ENCODE measurements at places on chromosomes 16 and 17.

- no peak for DNase-seq
Measured at GRCh38 chr17:71580220-71580619, 540.6 kb upstream of the SOX9 start.

GRCh38 chr16:57626420-57627170 lies 1.8 kb upstream of the ADGRG1 start:
- no peak for DNase-seq

DNA sequence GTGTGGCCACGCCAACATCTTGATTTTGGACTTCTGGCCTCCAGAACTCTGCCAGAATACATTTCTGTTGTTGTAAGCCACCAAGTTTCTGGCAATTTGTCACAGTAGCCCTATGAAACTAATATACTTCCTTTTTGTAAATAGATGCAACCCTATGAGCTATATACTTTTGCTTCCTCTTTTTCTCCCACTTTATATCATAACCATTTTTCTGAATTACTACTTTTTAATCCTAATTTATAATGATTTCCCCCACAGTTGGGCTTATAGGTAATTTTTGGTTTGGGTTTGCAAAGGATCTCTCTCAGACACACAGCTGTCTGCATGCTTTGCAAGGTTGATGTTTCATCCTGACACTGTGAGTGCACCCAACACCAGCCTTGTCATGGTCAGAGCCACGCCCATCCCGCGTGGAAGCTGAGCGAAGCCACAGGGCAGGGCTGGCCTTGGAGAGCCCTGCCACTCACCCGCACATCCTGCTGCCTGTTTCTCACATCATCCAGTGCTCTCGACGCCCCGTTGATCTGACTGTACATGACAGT lies 5.8 kb downstream of the TRIM25 start:
- no peak for DNase-seq

- DNase-seq = no peak
Measured at GRCh38 chr17:35171834-35172233, 22.4 kb downstream of the SLC35G3 start.

DNA sequence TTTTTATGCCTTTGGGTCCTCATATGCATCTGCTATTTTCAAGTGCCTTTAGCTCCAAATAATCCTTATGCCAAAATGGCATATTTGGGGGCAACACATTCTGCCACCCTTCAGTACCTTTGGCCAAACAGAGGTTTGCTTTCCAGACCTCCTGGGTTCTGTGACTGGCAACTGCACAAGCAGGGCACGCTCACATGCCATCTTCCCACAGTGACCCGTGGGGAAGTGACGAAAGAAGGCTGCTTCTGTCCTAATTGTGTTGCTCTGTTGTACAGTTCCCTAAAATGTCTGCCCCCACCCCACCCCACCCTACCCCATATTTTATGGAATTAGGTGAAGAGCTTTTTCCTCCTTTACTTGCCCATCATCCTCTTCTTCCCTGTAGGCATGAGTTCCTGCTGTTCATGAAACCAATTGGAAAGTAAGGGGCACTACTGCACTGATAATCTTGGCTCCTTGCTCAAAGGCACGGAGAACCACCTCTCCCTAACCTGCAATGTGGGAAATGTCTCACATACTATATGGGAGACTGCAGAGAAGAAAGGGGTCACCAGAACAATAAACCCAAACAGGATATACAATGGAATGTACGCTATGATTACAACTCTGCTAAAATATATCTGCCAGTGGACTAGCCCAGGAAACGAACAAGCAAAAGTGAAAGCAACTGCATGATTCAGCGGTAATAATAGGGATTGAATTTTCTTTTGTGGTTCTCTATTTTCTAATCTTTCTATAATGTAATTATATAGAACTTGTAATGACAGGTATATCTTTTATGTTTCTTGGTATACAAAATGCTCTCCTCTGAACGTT lies 3.3 kb upstream of the SLFN12L start:
- DNase-seq = no peak

GRCh38 chr17:74840989-74841666 lies 18.6 kb downstream of the GRIN2C start:
- DNase-seq = no peak

DNA sequence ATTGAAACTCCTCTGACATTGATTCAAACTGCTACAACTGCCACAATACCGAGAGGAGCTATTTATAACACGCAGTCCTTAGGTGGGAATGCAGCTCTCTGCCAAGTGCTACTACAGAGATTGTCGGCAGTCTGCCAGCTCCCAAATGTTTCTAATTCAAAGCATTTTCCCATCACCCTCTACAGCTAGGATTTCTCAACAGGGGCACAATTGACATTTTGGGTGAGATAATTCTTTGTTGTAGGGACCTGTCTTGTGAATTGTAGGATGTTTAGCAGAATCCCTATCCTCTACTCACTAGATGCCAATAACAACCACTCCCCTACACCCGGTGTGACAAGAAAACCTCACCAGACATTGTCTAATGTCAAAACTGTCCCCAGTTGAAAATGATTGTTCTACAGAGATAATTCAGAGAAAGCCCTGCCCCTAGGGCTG lies 7.8 kb upstream of the N4BP1 start:
- peak; percentile 25 for DNase-seq

DNA sequence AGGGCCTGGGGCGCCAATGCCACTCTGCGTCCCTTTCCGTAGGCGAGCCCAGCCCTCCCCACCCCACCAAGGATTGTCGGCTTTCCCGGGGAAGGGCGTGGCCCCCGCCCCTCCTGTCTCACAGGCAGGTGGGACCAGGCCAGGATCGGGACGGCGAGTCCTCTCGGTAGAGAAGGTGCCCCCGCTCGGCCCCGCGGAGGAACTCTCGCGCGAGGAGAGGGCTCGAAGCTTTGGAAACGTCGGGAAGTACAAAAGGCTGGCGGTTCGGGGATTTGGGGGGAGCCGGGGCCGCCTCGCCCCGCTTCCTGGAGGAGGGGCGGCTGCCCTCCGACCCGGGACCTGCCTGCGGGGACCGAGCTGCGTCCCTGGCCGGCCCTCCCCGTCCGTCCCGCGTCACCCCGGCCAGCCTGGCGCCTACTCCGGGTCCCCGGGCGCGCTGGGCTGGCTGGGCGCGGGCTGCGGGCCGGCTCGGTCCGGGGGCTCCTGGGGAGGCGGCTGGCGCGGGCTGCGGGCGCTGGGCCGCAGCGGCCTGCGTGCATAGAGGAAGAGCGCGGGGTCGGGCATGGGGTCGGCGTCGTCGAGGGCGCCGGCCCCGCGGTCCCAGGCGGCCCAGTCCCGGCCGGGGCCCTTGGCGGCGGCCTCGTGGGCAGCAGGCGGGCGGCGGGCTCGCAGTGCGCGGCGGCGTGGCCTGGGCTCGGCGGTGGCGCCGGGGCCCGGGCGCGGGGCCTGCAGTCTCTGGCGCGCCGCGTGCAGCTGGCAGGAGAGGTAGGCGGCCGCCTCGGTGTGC lies 12.6 kb upstream of the CLUH start:
- DNase-seq = peak; percentile 88

GRCh38 chr17:16488186-16488967 lies 3.6 kb downstream of the LRRC75A start:
- DNase-seq = peak; percentile 39

- DNase-seq = no peak
Measured at GRCh38 chr16:28208824-28209223, 2.9 kb downstream of the XPO6 start.

- no peak for DNase-seq
Measured at GRCh38 chr17:58047376-58048150, 35.7 kb upstream of the DYNLL2 start.

DNA sequence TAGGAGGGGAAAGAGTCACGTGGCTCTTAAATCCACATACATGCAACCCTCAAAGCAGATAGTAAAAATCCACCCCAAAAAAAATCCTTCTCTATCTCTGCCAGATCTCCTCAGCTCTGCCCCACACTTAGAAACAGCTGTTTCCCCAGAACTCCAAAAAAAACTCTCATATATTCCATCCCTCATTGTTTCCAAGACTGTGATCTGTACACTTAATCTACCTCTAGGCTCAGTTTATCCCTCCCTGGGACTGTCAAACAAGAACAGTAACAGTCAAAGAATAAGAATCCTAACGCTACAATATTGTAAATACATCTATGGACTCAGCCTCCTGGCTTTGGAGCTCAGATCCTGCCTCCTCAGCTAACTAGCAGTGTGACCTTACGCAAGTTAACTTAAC lies 11.6 kb downstream of the CUEDC1 start:
- no peak for DNase-seq

DNA sequence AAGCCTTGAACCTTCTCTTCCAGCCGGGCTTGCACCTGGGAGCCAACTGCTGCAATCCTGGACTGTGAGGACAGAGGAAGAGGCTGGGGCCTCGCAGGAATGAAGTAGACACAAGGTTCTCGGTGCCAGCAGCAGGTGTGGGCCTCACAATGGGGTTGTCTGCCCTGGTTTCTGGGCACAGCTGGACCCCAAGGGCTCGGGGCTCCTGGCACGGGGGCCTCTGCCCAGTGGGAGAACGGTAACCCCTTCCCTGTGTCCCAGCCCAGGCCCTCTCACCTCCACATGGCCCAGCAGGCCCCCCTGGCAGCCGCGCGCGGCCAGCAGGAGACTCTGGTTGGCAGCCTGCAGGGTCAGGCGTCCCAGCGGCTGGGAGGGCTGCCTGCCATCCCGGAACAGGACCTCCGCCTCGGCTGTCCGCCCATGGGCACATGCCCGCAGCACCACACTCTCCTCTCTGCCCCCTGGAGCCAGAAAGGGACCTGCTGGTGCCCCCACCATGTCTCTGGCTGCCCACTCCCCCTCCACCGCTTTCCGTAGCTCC lies 46.9 kb downstream of the RMI2 start:
- DNase-seq = no peak

DNA sequence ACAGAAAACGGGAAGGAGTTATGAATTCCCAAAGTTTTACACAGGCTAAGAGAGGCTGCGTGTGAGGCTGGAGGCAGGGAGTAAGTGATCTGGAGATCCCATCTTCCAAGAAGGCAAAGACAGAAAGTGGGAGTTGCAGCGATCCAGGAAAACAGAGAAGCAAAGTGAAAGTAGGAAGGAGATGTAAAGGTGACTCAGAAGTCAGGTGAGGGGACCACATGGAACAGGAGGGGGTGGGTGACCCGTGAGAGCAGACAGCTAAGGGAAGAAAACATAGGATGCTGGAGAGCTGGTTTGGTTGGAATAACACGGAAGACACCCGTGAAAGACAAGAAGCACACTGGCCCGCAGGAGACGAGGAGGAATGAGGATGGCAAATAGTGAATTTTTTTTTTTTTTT lies 1.3 kb downstream of the ALOX12 start:
- no peak for DNase-seq

DNA sequence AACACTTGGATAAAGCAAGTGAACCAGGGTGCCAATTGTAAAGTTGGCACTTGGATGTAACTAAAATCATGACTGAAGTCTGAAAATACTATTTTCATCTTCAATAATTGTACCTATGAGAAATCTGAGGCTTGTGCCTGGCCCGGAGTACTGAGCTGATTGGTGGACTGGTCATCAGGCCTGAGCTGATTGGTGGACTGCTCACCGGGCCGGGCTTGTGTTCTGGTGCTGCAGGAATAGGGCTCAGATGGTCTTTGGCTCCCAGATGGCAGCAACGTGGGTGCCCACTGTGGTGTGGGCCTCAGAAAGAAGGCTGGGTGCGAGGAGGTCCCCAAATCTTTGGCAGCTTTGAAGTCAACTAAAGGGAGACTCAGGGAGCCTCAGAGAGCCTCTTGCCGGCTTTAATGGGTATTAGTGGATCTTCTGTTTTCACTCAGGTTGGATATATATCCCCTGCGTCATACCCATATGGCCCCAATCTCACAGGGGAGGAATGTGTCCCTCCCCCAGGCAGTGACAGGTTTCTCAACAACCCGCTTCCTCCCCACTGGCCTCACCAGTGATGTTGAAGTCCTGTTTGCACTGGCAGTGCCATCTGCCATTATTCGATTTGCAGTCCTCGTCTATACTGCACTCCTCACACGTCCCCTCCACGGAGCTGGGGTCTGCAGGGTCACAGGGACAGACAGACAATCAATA lies 4.7 kb downstream of the UMOD start:
- no peak for DNase-seq
